8988T (cell line): ENCODE measurements at places on chromosomes 1 and 21.

GRCh38 chr1:27519331-27520258, 29.6 kb upstream of the WASF2 start:
- DNase-seq: no peak

- no peak for DNase-seq
These were observed 2250.4 kb downstream of the MRPL39 start for GRCh38 chr21:23356905-23357304.

DNA sequence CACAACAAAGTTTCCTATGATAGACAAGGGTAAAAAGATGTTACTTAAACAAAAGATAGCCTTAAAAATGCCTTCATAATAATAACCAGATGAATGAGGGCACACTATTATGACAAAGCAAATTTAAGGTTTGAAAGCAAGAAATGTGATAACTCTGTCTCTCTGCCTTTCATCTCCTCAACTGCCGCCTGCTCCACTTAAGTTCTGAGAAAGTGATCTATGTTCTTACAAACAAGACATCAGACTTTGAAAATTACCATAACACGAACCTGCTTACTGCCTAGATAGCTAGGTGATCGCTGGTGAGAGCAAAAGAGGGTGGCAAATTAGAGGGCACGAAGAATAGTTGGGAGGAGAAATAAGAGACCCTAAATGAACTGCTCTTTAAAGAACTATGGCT, 13.2 kb downstream of the C21orf91 start:
- no peak for DNase-seq

DNA sequence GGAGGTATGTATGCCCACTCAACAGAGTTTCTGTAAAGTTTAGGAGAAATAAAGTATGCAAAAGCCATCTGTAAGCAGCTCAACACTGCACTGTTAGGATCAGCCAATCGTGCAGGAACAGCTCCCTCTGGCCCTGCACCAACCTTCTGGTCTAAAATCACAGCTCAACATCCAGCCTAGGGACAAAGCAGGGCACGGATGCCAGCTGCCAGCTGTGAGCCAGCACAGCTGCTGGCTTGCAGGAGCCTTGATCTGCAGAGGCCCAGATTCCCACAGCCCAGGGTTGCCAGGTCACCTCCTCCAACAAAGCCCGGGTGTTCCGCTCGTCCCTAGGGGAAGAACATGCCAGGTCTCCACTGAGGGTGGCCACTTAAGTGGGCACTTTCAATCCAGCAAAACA, 8.6 kb downstream of the ACOT7 start:
- DNase-seq: no peak

DNA sequence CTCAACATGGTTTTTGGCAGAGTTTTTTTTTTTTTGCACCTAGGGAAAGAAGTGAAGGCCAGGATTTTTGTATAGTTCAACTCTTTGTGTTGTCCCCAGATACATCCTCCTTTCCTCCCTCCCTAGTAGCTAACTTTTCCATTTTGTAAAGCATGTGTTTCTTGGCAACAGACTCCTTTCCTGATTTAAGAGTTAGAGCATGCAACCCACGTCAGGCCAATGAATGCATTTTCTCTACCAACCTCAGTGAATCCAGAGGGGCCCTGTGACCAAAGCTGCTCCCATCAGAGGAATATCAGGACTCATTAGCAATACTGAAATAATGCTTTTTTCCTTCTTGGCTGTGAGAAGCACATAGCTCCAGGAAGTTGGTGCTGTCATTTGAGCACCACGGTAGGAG, 287.2 kb downstream of the LMO4 start:
- no peak for DNase-seq

GRCh38 chr1:15288173-15288926, 41.3 kb downstream of the FHAD1 start:
- DNase-seq: no peak

GRCh38 chr21:28159396-28159795, 833.3 kb downstream of the LTN1 start:
- DNase-seq: no peak

DNA sequence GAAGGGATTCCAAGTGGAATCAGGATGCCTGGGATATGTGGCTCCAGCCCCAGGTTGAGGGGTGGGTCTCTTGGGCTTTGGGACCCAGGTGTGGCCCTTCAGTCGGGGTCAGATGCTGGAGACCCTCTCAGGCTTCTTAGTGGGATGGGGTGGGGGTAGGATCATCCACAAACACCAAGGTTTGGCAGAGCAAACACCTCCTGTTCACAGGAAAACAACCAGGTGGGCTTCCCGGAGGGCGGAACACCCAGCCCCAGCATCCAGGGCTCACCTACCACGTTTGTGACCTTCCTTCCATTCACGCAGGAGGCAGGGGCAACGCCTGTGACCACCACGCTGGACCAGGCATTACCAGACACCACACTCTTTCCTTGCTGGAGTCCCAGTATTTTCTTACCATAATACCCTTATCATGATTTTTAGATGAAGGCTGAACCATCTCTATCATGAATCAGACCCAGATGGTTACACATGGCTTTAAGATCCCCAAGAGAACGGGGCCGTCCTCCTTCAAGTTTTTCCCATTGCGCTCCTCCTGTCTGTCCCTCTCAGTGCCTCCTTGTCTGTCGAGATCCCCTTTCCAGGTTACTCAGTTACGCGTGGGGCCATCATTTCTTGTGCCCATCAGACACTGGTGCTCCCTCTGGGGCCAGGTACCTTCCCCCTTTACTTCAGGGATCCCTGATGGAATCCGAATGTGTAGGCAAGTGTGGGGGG, 428.2 kb downstream of the NPHP4 start:
- no peak for DNase-seq

DNA sequence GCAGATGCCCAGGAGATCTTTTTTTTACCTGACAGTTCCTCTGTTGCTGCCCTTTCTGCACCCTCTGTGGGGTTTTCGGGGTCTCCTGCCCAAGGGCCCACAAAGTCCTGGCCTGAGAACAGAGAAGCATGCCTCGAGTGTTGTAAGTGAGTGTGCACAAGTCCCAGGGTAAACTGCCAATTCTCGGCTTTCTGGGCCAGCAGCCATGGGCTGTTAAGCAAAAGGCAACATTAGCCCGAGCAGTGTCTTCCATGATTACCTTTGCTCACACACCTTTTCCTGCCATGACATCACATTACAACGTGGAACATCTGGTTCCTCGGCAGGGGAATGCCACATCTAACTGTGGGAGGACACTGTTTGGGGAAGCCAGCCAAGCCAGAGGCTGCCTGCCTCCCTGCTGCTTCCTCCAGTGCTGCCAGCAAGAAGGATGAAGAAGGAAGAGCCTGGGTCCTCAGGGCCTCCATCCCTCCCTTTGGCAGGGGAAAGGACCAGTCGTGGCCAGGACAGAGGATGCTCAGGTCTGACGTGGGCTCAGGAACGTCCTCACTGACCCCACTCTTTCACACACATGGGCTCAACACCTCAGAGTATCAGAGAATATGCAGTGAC, 485.9 kb downstream of the OMA1 start:
- no peak for DNase-seq

DNA sequence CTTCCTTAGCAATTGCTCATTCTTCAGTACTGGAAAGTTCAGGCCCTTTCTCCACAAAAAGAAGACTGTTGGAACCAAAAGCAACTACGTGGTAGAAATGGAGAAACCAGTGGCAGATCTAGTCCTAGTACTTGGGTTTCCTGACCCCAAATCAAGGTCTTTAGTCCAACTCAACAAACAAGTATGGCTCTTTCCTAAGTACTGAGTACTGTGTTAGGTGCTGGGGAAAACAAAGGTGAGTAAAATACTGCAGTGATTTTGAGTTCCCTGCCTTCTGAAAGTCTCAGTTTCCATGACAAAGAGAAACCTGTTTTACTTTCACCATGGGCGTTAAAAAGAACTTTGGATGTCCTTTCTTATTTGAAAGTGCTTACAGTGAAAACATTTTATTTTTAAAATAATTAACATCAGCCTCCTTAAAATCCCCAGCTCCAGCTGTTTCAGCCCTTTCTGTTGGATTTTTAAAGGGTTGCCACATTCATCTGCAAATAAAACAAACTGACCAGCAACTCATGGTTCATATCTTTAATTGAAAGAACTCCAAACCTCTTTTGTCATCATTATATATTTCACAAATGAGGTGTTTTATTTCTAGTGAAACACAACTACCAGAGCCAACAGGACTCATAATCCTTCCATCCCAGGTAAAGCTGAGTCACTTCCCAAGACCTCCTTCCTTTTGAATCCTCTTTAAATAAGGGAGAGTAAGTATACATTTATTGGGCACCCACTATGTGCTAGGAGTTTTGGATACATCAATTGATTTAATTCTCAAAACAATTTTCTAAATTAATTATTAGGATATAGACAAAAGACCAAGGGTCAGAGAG, 35.4 kb downstream of the PLPP3 start:
- no peak for DNase-seq

GRCh38 chr1:7501084-7501491, 270.0 kb upstream of the VAMP3 start:
- DNase-seq: no peak

- DNase-seq: no peak
These were observed 26.5 kb downstream of the RIPPLY3 start for GRCh38 chr21:37032877-37033471.

GRCh38 chr1:210687582-210688279, 359.0 kb downstream of the HHAT start:
- DNase-seq: no peak

- no peak for DNase-seq
These were observed 2.8 kb upstream of the NGF start for GRCh38 chr1:115340879-115341278.

DNA sequence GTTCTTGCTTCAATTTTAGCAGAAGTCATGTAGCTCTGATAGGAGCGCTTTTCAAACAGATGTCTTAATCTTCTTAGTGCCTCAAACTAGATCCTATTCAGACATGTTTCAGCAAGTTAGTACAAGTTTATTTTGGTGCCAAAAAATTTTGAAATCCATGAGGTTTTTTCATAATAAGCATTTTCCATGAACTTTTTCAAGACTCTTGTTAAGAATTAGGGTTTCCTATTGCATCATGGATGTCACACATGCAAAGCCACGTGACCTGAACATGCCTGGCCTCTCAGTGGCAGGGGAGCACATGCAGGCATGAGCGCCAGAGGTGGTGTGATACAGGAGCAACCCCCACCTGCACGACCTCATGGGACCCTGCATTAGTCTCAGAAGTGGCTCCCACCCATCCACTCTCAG, 67.6 kb downstream of the POFUT2 start:
- no peak for DNase-seq

DNA sequence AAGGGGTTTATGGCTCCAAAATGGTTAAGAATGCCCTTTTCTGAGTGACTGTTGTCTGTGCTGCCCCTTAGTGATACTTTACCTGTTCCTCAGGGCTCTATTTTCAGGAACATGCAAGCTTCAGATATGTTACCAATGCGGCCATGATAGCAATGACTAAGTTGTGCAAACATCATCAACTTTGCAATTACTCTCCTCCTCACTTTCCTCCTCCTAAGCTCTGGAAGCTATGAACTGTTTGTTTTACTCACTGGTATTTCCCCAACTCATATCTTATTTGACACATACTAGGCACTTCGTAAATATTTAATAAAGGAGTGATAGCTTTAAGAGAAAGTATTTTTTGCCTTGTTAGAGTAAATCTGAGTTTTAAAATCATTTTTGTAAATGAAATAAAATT, 53.8 kb downstream of the RWDD3 start:
- DNase-seq: no peak

GRCh38 chr1:50487725-50488124, 64.5 kb upstream of the DMRTA2 start:
- DNase-seq: no peak

DNA sequence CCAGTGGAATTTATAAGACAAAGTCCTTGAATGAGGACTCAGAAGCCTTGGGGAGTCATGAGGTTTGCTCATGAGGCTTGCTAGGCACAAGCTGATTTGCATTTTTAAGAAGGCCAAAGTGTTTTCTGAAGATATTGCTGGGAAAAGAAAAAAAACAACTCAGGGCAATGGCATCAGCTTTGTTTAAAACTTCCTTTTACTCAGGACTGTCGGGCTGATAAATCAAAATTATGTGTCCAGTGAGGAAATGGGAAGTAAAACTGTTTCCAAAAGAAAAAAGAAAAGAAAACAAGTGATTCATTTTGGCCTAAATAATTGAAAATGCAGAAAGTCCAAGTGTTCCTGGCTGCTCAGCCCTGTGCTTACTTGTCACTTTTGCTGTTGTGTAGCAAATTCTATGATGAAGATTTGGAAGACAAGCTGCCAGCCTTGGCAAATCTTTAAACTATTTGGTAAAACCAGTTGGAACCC, 282.4 kb downstream of the HLX start:
- DNase-seq: no peak

GRCh38 chr1:199279872-199280645, 641.2 kb downstream of the PTPRC start:
- DNase-seq: no peak

GRCh38 chr1:228736844-228737445, 1.7 kb downstream of the RHOU start:
- no peak for DNase-seq

GRCh38 chr1:67261680-67262079, 46.0 kb upstream of the IL12RB2 start:
- no peak for DNase-seq

- DNase-seq: peak; percentile 81
These were observed 20.8 kb downstream of the NAV1 start for GRCh38 chr1:201559679-201560162.

DNA sequence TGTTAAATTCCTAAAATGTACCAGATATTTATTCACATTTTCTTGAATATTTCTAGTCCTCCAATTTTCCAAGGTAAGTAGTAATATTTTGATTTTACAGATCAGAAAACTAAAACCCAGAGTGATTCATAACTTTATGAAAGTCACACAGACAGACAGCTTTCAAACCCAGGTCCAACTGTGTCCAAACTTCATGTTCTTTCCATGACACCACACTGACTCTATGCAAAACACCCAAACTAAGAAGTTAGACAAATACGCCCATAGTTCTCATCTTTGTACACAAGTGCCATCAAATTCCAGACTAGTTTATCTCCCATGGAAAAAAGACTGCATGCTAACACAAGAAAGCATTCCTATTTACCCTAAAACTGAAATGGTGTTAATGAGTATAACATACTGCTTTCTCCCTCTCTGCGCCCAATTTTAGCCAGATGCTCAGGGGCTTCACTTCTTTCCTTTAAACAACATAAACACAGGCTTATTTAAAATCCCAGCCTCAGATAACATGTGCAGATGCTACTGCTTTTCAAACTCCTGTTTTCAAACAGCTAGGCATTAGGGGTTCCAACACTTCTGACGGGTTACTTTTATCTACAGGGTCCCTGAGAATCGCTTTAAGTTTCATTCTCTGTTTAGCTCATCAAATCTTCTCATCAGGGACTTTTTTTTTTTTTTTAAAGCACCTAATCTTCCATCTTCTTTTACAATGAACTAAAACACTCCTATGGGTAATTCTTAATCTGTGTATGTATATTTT, 44.6 kb downstream of the WASF2 start:
- no peak for DNase-seq

DNA sequence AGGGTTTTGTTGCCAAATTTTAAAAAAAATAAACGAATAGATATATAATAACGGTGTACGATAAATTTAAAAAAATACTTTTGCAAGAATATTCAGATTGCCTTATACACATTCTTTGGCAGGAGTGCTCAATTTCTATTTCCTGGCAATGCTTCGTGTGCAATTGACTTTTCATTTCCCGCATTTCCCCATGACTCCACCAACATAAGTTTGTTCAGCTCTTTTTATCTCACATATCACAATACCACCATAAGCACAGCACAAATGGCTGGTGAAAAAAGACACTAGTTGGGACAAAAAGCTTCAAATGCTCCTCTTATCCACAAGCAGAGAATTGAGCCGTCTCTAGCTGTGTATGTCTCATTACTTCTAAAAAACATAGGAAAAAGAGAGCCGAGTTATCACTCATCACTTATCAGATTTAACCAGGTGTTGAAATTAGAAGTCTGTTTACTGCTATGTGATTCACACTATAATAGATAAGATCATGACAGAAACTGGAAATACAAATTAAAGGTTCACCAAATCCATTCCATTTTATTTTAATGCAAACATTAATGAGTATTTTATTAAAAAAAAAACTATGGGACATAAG, 28.9 kb upstream of the RGS1 start:
- no peak for DNase-seq
